D721Med (cell line): ENCODE measurements at places on chromosomes 6 and 20.

DNA sequence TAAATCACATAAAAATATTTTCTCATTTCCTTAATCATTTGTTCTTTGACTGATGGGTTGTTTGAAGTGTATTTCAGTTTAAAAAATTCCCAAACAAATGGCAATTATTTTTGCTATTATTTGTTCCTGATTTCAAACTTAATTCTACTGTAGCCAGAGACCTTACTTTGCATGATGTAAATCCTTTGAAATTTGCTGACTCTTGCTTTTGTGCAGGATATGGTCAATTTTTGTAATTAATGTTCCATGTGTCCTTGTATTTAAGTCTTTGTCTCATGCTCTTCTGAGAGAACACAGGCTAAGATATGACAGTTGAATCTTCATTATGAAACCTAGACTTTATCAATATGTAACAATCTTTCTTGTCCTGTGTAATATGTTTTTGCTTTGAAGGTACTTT lies 295.0 kb upstream of the CHD6 start:
- DNase-seq: no peak

DNA sequence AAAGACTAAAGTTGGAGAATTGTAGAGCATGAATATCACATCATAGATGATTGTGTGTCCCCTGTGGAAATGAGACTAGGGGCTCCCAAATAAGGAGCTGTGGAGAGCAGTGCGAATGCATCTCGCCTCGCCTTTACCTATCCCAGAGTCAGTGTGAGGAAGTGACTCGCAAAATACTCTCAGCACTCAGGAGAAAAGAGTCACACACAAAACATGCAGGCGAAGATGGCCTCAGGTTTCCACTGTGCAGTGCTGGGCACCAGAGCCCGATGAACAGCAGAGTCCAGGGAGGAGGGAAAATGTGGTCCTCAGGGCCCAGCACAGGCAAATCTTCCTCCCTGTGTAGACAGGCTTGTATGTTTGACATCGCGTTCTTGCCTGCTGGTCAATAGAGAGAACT lies 126.5 kb upstream of the AFDN start:
- DNase-seq: no peak

DNA sequence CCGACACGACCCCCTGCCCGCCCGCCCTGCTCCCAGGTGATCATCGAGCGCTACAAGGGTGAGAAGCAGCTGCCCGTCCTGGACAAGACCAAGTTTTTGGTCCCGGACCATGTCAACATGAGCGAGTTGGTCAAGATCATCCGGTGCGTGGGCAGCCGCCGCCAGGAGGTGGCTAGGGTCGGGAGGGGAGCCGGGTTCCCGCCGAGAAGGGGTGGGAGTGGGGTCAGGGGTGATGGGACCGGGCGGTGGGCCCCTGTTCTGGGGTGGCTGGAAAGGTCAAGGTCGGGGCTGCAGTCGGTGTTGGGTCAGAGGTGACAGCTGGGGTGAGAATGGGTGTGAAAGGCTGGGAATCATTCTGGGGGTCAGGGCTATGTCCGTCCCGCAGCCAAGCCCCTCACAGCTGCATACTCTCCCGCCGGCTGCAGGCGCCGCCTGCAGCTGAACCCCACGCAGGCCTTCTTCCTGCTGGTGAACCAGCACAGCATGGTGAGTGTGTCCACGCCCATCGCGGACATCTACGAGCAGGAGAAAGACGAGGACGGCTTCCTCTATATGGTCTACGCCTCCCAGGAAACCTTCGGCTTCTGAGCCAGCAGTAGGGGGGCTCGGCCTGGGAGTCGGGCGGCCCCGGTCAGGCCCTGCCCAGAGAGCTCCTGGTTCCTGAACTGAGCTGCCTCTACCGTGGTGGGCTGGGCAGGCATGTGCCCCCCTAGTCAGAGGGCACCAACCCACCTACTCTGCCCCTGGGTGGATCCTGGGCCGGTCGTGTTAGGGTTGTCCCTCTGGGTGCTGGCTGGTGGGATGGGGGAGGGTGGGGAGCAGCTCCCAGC lies 1.0 kb downstream of the MAP1LC3A start:
- no peak for DNase-seq

DNA sequence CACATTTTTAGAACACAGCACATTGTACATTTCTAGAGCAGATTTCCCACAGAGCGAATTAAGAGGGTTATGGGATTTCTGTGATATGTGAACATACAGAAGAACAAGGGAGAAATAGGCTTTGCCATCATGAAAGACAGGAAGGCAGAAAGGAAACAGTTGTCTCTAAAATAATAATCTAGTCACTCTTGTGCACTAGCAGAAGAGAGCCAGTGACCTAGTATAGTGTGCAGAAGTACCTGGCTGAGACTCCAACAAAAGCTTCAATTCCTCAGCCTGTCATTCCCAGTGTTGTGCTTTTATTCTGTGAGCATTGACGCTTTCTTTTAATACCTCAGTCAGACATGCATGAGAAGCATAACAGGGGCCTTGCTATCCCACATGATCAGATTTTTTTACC lies 17.8 kb upstream of the DCBLD1 start:
- DNase-seq: no peak

DNA sequence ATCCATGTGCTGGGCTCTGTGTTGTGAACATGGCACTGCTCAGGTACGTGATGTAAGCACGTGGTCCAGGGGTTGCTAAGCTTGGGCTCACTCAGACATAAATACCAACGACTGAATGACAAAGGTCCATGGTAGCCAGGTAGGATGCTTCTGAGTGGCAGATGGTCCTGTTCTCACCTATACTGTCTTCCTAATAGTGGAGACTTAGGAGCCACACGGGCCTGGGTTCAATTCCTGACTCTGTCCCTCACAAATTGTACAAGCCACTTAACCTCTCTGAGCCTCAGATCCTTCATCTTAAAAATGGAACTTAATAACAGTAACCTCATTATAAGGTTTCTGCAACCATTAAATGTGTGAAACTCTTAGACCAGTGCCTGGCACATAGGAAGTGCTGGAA lies 6.8 kb downstream of the GCM2 start:
- no peak for DNase-seq

- DNase-seq: no peak
Measured at GRCh38 chr20:12610871-12611270, 397.9 kb upstream of the SPTLC3 start.

DNA sequence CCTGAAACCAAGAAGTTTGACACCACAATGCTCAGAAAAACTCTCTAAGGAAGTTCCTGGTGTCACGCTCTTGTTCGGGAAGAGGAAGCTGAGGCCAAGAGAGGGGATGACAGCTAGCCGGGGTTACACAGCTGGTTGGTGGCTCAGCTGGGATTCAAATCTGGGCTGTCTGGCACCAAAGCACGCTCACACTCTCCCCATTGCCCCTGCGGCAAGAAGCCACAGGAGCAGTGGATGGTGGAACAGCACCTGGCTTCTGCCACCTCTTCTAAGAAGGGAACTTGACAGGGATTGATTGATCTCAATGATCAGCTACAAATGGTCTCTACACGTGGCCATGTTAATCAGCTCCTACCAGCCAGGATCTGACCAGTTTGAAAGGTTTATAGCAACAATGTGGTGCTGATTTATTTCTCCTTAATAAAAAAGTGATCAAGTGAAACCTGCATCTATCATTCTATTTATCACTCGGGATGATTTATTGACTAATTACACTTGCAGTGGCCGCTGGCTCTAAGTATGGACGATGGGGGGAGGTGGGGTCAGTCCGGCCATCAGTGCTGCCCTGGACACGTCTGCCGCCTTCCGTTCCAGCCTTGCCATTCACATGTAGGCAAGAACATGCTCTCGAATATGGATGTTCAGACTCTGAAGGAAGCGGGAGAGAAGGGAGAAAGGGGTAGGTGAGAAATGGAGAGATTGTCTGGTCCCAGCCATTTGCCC lies 71.9 kb upstream of the TOP1 start:
- DNase-seq: no peak

- no peak for DNase-seq
Measured at GRCh38 chr6:46925563-46926253, 4.0 kb upstream of the ADGRF5 start.
